ENCODE measurements at places on chromosomes 13 and 19. TPM values are rescaled to one million over a fixed set of nuclear protein-coding genes. Genes with fewer than 3 reads are reported as not detected.

The C19orf67 gene
- total RNA-seq, result not detected

The KIR2DL4 gene
- not detected for total RNA-seq

The S1PR5 gene
- not detected for total RNA-seq

The DENND1C gene
- total RNA-seq, result not detected

The CYP4F8 gene
- not detected for total RNA-seq

The AMER2 gene
- not detected for total RNA-seq

The FUT1 gene
- total RNA-seq, result not detected

The DACT3 gene
- 9.7 TPM for total RNA-seq

The GDF15 gene
- total RNA-seq, result 4.9 TPM

The GNG8 gene
- total RNA-seq, result not detected

The DCT gene
- not detected for total RNA-seq

The SLC1A6 gene
- total RNA-seq, result not detected

The DAND5 gene
- 0.65 TPM for total RNA-seq

The RPS19 gene
- 446 TPM for total RNA-seq

The PEX11G gene
- 3.9 TPM for total RNA-seq

The TNFSF13B gene
- 3.6 TPM for total RNA-seq

The FGF14 gene
- total RNA-seq, result under 0.01 TPM

The CYP2A7 gene
- total RNA-seq, result not detected

The CYP4F2 gene
- total RNA-seq, result not detected

The KLK10 gene
- total RNA-seq, result 0.12 TPM

The ZBTB45 gene
- total RNA-seq, result 12.3 TPM

The LGALS14 gene
- not detected for total RNA-seq

The SPTBN4 gene
- 2.3 TPM for total RNA-seq

The RNF225 gene
- 0.32 TPM for total RNA-seq

The PGLYRP2 gene
- not detected for total RNA-seq

The APC2 gene
- 0.49 TPM for total RNA-seq

The TMC4 gene
- 0.36 TPM for total RNA-seq

The CEACAM8 gene
- total RNA-seq, result not detected

The FPR3 gene
- not detected for total RNA-seq
